ENCODE measurements at places on chromosomes 3 and 15.
A peak's percentile ranks its signal among the peaks of the same experiment; 100 is the strongest.

GRCh38 chr15:90749754-90750153 lies 32.6 kb downstream of the BLM start:
- peak; percentile 93 for ATAC-seq

DNA sequence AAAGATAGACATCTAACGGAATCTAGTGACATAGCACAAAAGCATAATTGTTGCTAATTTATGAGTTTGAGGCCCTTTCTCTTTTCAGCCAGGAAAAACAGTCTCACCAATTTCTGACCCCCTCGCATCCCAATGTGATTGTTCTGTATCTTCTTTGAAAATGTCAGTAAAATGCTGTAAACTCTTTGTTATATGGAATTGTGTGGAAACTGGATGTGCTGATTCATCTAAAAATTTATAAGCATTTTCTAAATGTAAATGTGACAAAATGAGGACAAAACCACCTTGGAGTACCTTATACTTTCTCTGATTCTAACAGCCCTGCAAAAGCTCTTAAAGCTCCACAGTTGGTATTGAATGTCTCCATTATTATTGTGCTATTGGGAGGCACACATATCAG lies 70.9 kb upstream of the MME start:
- ATAC-seq, result no peak

GRCh38 chr3:13119471-13120220 lies 46.4 kb upstream of the IQSEC1 start:
- ATAC-seq, result no peak

GRCh38 chr3:148748283-148748682 lies 50.6 kb downstream of the AGTR1 start:
- ATAC-seq, result no peak

DNA sequence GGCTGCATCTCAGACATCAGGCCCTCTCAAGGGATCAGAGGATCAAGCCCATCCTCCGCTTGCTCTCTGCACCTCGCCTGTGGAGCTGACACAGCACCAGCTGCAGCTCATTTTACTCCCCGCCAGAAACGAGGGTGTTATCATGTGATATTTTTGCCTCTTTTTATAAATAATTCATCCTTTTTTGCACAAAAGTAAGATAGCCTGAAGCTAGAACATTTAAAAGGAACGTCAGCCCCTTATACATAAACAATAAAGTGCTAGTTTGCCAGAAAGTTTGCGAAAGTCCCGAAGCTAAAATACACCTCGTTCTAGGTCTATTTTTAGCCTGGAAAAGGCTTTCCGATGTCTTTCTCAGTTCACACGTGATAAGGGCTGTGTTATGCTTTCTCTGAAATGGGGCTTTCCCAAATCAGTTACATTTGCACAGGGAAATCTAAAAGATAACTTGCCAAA lies 9.6 kb upstream of the FAM174B start:
- ATAC-seq, result no peak

- no peak for ATAC-seq
These were observed 226.7 kb downstream of the PDZRN3 start for GRCh38 chr3:73398084-73398483.

- no peak for ATAC-seq
These were observed 1.6 kb downstream of the GOLGB1 start for GRCh38 chr3:121747976-121748375.

DNA sequence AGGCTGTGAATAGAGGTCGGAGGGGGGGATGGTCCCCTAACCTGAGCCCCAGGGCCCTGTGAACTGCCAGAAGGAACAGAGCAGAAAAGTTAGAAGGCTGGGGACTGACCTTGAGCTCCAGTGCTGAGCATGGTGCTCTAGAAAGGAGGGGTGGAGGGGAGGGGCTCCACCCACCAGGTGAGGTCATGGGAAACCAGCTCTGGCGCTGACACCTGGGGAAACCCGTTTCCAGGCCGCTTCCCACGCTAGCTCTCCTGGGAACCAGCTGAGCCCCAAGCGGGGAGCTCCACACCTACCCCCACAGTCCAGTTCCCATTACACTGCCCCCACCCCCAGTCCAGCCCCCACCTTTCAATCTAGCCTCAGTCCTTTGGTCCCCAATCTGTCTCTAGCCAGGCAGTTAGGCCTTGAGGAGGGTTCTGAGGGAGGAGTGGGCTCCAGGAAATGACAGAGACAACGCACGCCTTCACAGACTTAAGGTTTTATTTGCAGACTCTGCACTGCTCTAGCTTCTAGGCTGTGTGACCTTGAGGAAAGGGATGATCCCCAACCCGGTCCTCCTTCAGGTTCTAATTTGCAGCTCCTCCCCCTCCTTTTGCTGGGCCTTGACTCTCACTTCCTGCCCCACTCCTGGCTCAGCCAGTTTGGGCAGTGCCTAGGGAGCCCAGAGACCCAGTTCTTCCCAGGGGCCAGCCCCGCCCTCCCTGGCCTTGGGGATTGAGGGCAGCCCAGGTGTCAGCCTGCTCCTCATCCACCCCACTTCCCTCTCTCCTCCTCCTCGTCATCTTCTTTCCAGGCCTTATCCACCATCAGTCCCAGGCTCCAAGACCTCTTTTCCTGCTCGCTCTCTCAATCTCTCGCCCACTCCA lies 2.1 kb downstream of the RHOV start:
- ATAC-seq, result no peak

DNA sequence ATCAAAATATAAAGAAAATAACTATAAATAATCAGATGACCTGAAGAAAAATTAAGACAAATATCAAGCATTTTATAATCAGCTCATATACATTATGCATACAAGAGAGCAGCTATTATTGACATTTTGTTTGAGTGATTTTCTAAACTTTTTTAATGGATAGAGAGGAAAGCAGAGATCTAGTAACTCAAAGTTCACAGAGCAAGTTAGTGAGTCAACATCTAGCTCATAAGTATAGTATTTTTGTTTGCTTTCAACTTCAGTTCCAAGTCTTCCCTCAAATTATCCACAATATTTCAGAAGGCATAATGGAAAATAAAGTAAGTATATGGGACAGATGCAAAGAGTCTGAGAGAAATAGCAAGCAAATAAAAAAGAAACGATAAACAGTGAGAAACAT lies 470.1 kb upstream of the ALCAM start:
- ATAC-seq, result no peak

- no peak for ATAC-seq
These were observed 52.6 kb downstream of the NMD3 start for GRCh38 chr3:161273589-161274218.

- ATAC-seq, result no peak
These were observed 31.1 kb downstream of the SERP1 start for GRCh38 chr3:150515210-150515609.

DNA sequence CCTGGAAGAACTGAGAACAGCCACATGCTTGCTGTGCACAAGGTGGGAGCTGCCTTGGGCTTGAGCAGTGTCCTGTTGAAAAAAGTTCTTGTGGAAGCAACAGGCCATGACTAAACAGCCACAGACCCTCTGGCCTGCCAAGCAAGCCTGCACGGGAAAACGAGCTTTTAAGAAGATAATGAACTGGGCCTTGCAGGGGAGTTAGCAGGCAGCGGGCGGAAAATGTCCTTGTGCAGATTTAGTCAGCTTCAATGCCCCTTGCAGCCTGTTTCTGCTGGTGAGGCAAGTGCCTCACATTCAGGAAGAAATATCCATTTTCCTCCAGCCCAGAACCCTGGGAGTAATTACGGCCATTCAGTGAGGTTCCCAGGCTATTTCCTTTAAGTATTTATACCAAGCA lies 126.2 kb upstream of the KLHL25 start:
- ATAC-seq, result peak; percentile 53

- no peak for ATAC-seq
These were observed 37.2 kb downstream of the AMOTL2 start for GRCh38 chr3:134337071-134337482.

GRCh38 chr3:55658690-55659562 lies 171.8 kb upstream of the WNT5A start:
- no peak for ATAC-seq

DNA sequence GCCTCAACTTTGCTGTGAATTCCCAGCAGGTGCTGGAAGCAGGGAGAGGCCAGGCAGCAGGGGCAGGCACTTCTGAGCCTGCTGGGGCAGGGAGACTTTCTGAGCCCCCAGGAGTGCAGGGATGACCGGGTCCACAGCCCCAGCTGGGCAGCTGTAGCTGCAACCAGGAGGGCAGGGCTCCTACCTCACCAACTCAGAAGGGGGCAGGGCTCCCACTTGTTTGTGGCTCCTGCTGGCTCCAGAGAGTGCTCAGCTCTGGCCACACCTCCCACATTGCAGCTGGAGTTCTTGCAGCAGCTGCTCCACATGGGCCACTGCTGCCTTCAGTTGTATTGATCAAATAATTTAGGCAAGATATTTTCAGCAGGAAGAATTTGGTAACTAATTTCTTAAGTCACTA lies 812.3 kb downstream of the NSUN3 start:
- ATAC-seq, result no peak

- peak; percentile 28 for ATAC-seq
These were observed 24.2 kb downstream of the ABHD2 start for GRCh38 chr15:89112341-89112971.

DNA sequence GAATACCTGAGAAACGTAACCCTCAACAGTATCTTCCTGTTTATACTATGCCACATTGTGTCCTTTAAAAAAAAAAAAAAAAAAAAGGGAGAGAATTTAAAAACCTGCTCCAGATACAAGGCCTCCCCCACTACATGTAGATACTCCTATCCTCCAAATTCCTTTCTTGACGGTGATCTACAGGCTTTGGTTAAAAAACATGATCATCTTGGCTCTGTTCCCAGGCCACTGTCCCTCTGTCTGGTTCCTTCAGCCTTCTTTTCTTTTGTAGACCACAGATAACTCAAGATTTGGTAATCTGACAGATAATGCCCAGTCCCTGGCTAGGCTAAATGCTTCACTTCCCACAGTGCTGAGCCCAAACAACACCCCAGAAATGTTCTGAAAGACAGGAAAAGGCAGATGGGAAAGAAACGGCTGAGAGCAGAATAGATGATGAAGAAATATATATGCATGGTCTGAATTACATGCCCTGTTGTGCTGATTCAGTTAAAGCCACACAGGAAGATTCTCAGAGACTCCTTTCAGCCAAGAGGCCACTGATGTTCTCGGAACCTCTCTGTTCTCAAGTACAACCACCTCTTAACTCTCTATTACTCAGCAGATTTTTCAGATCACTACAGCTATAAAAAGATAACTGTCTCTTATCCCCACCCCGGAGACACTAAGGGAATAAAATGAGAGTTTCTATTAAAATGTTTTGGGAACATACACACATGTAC lies 48.3 kb downstream of the NPTN start:
- no peak for ATAC-seq

DNA sequence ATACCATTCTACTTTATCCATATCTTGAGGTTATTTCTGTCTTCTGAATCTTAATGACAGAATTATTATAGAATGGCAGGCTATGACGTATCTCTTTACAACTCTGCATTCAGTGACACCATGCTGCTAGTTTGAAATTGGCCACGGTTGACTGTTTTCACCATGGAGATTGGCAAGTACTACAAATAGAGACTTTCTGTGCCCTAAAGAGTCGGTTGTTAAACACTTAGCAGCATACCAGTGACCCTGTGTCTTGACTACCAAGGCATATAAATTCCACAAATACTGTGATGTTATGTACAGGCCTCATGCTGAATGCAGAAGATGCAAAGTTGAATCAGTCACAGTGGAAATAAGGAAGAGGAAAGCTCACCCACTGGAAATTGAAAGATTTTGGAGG lies 67.0 kb upstream of the CADPS start:
- ATAC-seq, result peak; percentile 14

DNA sequence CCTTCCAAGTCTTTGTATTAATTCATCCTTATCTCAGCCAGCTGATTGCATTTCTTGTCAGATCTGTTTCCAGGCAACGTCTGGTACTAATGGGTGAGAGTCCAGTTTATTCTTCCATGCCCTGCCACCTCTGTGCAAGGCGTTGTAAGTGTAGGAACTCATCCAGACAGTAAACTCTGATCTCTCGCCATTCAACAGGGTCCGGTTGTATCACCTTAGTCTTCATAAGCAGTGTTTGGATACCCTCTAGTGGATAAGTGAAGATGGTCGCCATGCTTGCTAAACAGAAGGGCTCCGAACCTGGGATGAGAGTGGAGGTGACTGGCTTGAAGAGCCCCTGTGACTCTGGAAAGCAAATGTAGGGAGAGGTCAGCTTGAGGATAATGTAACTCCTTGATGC lies 51.6 kb upstream of the CMTM7 start:
- peak; percentile 96 for ATAC-seq

DNA sequence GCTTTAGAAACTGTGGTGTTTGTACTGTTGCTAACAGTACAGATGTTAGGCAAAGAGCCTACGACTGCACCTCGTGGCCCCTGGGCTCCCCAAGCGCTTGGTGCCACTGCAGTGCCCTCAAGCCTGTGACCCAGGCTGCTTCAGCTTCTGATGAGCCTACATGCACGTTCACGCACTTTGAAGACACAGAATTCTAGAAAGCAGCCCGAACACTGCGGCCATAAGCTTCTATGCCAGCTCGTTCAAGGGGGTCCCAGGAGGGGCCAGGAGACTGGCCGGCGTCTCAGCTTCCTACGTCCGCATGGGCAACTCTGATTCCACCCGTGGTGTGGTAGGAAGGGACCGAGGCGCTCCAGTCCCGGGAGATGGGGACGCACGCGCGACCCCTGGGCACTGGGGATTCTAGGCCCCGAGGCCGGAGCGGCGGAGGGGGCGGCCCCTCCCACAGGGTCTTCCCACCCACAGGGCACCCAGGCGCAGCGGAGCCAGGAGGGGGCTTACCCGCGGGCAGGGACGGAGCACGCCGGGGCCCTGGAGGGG lies 653 bp downstream of the MYO5C start:
- peak; percentile 48 for ATAC-seq

DNA sequence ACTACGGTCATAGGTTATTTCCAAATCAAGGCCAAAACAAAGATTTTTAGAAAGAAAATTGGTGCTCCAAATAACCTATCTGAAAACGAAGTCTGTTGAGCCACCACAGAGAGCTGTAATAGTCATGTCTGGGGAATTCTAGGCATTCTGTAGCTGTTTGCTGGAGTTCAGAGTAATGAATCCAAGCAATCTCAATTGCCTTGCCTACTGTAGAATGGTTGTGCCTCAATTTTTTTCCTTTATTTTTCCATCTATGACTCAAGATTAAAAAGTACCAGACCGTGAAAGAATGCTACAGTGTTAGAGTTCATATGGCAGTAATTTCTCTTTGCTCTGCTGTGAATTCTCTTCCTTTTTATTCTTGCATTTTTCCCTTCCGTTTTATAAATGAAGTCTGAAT lies 1007.2 kb upstream of the ALCAM start:
- ATAC-seq, result no peak

- ATAC-seq, result no peak
These were observed 30.8 kb downstream of the POMGNT2 start for GRCh38 chr3:43074901-43075689.

GRCh38 chr3:147406028-147406931 lies at the start of gene ZIC4:
TSS of gene ZIC4 (minus strand) at chr3:147406543. CDS start at chr3:147402797, 3,746 bp downstream.
- ATAC-seq, result no peak

- peak; percentile 87 for ATAC-seq
These were observed 27.3 kb upstream of the BCL2L10 start for GRCh38 chr15:52139599-52140462.

DNA sequence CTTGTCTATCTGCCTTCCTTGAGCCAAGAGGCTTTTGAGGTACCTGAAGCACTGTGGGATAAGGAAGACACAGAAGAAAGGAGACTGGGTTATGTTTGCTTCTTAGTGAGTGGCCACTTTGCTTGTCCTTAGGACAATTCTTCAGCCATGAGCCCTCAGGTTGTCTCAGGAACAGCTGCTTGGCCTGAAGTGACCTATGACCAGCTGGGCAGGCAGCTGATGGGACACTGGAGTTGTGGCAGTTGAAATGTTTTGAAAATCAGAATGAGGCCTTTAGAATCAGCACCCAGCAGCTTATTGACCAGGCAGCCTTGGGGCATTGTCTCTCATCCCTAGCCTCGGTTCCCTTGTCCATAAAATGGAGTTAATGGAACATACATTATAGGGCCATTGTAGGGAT lies 37.0 kb downstream of the RBP2 start:
- ATAC-seq, result no peak

All from motor neuron (in vitro differentiated cells).